ENCODE measurements at places on chromosomes 5 and 9. TPM values are rescaled to one million over a fixed set of nuclear protein-coding genes. Genes with fewer than 3 reads are reported as not detected.
A peak's percentile ranks its signal among the peaks of the same experiment; 100 is the strongest.

The ADRA1B gene
- total RNA-seq: 2.9 TPM

The ALDOB gene
- total RNA-seq: 1.4 TPM

- peak; percentile 29 for DNase-seq
Measured at GRCh38 chr9:4206718-4207117, 93.2 kb downstream of the GLIS3 start.

GRCh38 chr5:106121972-106122605 is 1548.6 kb downstream of the EFNA5 start:
- DNase-seq: no peak

GRCh38 chr9:28999806-29000205 is 1426.5 kb upstream of the C9orf72 start:
- DNase-seq: no peak

All from left cardiac atrium (tissue), 4 donors.